ENCODE measurements at places on chromosomes 3 and 15.

GRCh38 chr15:90787881-90788280 is 70.7 kb downstream of the BLM start:
- H3K36me3 ChIP-seq = peaks cover 39% of the 10 kb centered on the region
- no peaks in the 10 kb centered on the region for H3K27me3 ChIP-seq
- no peak for DNase-seq
- H3K27ac ChIP-seq = no peak overlapping the region

GRCh38 chr15:67899596-67900283 is 59.9 kb upstream of the RNU6-1 start:
- no peak for DNase-seq
- no peaks in the 10 kb centered on the region for H3K36me3 ChIP-seq
- H3K4me1 ChIP-seq = no peaks in the 10 kb centered on the region
- no peaks in the 10 kb centered on the region for H3K27me3 ChIP-seq

DNA sequence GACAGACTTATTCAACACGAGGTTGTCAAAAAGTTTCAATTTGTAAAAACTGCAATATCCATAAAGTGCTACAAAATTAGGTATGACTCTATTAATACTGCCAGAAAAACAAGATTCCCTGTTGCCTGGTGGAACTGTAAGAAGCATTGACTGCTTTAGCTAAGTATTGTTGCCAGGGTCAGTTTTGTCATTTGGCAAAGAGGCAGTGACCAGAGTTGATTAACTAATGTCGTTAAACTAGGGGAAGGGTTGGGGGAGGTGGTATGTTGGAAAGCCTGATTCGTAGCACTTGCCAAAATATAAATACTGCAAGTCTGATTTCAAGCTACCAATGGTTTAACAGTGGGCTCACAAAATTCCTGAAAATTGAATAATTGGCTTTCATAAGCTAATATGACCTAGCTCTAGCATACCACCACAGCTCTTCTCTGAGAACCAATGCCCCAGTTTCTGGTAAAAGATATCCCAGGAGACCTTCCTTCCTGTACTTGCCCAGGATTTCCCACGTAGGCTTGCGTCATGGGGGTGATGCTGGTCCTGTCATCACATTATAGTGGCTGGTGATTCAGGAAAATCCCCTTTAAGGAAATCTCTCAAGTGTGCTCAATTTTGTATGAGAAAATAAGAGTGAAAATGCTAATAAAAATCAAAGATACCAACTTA is 266.4 kb upstream of the TBC1D5 start:
- no peak for DNase-seq
- H3K27me3 ChIP-seq = no peaks in the 10 kb centered on the region
- H3K4me3 ChIP-seq = no peak overlapping the region
- H3K4me1 ChIP-seq = no peaks in the 10 kb centered on the region
- no peak overlapping the region for H3K27ac ChIP-seq

- no peaks in the 10 kb centered on the region for H3K4me1 ChIP-seq
- no peak overlapping the region for H3K4me3 ChIP-seq
- H3K36me3 ChIP-seq = no peaks in the 10 kb centered on the region
- no peak for DNase-seq
Observed at GRCh38 chr3:54527521-54527920, 400.3 kb downstream of the LRTM1 start.
